Hematopoietic multipotent progenitor cell treated with erythropoietin and hydrocortisone succinate and interleukin-3 and kit ligand, for 8 days (in vitro differentiated cells): ENCODE measurements at places on chromosomes 11 and 22.
A peak's percentile ranks its signal among the peaks of the same experiment; 100 is the strongest.

GRCh38 chr11:14418801-14419417 lies 59.9 kb upstream of the RRAS2 start:
- no peak for DNase-seq

DNA sequence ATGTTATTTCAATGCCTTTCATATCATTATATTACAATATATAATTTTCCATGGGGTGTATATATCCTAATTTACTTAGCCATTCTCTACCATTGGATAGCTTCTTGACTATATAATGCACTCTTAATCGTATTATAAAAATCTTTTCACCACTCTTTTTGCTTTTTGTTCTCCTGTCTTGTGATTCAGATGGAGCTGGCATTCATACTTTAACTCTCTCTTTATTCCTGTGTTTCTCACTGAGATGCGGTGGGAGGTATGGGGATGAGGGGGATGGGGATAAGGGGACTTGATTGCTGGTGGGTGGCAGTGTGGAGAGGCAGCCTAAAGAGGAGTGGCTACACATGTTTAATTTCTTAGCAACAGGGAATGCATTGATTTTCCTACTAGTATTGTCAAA lies 105.9 kb downstream of the NELL1 start:
- DNase-seq: no peak

DNA sequence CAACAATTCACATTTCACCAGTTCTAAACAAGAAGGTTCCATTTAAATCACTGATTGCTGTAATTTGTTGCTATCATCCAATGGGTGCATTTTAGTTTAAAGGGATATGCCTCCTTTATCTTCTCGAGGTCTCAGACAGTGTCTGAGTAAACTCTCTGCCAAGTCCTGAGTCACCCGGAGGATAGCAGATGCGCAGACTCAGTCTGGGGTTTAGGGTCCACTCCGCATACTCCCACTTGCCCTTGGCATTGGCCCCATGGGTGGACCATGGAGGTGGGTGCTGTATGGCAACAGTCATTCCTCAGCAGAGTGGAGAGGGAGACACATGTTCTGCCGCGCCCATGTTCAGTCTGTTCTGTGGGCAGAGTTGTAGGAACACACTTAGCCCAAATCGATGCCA lies 65.4 kb upstream of the CRTAM start:
- DNase-seq: peak; percentile 20

DNA sequence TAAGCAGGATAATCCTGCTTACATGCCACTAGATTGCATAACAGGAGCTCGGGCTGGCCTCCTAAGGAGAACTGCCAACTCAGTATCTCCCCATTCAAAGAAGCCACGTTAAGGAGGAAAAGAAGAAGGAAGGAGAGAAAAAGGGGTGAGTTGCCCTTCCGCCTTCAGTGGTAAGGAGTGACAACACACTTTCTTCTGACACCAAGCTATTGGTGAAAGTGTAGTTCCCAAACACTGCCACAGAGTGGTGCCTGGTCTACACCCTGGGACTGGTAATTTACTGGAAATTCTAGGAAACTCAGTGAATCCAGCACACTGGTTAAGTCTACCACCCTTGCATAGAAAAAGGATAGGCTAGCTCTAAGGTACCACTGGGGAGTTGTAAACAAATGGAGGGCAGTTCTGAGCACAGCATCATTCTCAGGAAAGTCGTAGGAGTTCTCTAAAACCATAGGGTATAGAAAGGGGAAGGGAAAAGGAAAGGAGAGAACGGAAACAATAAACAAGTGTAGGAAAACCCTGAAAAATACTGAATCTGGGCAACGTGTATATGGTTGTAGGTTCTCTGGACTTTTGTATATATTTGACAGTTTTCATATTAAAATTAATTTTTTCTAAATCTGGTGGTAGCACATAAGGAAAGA lies 58.2 kb downstream of the RRAS2 start:
- peak; percentile 76 for DNase-seq

DNA sequence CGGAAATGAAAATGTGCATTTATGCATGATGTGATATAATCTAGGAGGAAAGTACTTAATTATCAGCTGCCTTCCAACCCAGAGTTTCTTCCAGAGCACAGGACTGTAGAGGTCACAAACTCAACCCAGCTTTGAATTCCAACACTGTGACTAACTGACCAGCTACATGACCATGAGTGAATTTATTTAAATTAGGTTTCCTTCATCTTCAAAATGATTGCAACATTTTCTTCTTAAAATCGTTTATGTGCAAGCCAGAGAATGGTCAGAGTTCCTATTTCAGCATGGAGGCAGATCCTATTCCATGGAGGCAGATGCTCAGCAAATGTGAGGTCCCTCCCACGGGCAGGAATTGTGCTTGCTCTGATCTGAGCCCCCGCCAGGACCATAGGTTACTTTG lies 42.4 kb downstream of the OSBP start:
- DNase-seq: no peak

DNA sequence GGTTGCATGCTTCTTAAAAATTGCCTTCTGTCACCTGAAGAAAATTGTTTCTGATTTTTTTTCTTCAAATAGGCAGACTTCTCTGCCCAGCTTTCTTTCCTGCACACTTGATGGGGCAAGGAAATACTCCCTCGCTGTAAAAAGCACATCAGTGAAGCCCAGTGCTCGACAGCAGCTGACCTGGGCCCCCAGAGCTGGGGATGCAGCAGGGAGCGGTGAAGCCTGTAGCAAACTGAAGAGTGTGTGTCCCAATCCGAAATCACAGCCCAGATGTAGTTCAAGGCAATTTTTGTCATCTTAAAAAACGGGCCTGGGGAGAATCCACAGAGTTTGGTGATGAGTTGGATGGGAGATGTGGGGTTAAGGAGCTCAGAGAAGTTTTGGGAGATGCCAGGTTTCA lies 27.0 kb upstream of the MPPED1 start:
- no peak for DNase-seq

- DNase-seq: no peak
These were observed 88.8 kb upstream of the XKR3 start for GRCh38 chr22:16914006-16914405.

DNA sequence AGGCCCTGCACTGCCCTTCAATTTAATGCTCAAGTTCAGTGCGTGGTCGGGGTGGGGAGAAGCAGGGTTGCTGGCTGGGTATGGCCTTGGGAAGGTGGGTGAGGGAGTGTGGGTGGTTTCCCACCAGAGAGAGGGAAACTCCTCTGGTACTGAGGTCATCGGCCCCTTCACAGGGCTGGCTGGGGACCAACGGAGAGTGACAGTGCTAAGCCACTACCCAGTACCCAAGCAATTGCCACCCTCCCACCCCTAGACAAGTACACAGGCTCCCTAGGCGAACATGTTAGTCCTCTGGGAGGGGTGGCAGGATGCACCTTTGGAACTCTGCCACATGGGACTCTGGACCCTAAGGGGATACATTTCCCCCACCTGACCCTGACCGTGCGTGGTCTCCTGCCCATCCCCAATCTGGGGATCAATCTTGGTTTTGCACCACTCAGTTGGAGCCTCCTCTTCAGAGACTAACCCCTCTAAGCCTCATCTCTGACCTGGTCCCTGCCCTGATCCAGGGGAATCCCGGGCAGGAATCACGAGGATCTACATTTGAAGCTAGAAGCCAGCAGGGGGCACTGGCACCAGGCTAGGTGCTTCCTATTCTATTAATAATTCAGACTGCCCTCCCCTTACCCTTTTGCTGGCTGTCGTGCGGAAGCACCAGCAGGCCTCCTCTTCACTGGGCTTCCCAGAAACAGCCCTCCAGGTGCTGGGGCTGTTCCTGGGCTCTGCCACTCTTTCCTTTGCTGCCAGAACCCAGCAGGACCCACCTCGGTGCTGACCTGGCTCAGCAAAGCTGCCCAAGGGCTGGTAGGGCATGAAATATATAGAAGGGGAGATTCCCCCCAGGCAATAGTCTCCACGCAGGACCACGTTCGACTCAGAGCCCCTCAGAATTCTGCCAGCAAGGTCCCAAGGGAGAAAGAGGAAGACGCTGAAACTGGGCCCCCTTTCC lies 377.7 kb downstream of the TENM4 start:
- DNase-seq: peak; percentile 2

- DNase-seq: peak; percentile 49
These were observed 206.3 kb downstream of the DDX10 start for GRCh38 chr11:108871152-108871551.

- DNase-seq: no peak
These were observed 170.8 kb downstream of the BUD13 start for GRCh38 chr11:116601814-116602636.

DNA sequence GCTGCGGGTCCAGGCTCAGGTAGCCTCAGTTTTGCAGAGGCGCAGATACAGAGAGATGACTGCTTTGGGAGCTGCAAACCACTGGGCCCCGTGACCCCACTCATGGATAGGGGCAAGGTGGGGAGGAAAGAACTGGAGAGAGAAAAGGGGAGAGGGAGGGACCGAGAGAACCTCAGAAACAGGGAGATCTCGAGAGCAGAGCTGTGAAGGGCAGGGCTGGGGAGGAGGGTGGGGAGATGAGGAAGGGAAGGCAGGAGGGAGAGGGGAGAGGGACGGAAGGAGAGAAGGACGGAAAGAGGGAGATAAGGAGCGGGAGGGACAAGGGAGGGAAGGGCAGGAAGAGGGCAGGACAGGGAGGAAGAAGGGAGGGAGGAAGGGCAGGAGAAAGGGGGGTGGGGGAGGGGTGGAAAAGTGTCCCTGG lies 46.3 kb downstream of the IGLL1 start:
- DNase-seq: no peak

GRCh38 chr11:13335319-13335718 lies 57.7 kb downstream of the BMAL1 start:
- peak; percentile 72 for DNase-seq
